ENCODE measurements at places on chromosomes 13 and 19. TPM values are rescaled to one million over a fixed set of nuclear protein-coding genes. Genes with fewer than 3 reads are reported as not detected.
A peak's percentile ranks its signal among the peaks of the same experiment; 100 is the strongest.

DNA sequence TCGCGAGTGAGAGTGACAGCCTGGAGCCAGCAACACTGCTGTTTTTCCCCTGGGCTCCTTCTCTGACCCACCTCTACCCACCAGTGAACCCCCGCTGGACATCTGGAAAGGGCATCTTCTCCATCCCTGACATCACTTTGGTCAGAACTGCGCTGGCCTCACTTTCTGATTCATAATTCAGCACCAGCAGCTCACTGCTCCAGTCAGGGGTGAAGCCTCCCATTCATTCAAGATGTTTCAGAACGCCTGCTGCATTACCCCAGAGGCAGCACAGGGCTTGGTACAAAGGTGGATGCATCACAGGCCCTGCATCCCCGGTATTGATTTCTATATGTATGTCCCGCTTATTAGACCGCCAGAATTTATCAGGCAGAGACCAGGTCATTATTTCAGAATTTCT is 182.8 kb upstream of the TSHZ3 start:
- no peak for DNase-seq

The SCEL gene
- not detected for polyA plus RNA-seq

- DNase-seq = no peak
Measured at GRCh38 chr13:33865945-33866344, 48.0 kb downstream of the RFC3 start.

DNA sequence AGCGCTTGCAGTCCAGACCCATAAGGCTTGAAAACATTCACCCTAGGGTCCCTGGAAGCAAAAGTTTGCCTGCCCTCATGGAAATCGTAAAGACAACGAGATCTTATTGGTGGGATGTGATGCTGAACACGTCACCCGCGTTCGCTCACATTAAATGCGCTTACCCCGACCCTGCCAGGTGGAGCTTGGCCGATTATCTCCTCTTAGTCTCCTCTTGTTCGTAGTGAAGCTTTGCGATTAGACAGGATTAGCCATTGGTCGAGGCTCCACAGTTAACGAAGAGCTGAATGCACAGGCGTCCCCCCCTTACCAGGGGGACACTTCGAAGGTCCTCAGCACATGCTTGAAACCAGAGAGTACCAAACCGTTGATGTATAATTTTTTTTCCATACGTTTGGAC is 16.0 kb upstream of the KDM4B start:
- no peak for DNase-seq

DNA sequence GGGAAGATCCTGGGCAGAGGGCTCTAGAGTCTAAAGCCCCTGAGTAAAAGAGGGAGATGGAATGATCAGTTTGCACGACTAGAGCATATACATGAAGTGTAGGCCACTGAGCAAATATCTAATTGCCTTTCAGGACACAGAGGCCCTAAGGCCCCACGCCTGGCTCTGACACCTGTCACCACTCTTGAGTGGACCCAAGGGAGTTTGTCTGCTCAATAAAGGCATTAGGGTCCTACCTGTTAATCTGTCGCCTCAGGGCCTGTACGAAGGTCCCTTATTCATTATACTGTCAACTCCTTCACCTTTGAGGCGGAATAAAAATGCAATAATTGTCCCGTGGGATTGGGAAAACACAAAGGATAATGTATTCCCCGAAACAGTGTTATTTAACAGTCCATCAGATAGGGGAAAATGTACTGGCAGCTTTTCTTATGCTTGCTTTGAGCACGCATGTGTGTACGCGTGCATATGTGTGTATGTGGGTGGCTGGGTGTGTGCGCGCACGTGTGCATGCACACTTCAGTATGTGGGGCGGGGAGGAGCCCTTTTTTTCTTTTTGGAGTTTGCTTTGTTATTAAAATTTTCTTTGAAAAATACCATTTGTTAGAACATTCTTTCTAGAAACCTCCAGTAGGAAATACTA is 161.8 kb upstream of the SERP2 start:
- no peak for DNase-seq

The LYL1 gene
- 2.8 TPM for polyA plus RNA-seq

DNA sequence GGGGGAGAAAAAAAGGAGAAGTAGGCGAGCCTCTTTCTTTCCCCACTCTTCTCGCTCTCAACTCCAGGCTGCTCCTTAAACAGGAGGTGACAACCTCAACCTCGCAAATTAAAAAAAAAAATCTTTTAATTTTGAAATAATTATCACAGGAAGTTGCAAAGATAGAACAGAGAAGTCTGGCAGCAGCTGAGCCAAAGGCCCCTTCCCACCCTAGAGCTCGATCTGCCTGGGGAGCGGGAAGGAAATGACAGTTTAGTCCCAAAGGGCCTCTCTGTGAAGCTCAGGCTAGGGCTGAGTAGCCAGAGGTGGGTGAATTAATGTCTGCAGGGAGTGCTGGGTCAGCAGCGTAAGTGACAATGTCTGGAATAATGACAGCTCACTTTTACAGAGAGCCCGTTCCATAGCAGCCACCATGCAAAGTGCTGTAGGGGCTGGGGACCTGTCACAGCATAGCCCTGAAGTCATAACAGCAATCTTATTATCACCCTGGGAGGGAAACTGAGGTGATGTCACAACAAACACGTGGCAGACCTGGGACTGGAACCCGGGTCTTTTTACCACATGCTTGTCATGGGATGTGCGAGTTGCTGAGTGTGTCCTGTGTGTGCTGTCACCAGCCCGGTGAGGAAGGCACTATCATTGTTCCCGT is 8.8 kb upstream of the CD22 start:
- DNase-seq = no peak

DNA sequence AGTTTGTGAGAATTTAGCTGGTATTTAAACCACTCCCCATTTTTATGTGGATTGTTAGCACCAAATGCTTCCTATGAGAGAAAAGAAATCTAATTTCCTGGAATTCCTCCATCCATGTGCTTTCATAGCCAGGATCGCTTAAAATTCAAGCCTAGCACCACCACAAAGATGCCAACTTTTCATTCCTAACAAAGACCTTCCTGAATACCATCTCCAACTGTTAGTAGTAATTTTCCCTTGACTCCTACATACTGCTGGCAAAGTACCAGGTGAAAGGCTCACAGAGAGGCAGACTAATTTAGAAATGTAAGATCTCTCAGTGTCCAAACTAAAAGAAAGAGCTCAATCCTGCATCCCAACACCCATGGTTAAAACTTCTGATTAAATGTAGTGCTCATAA is 386.3 kb downstream of the KCTD12 start:
- DNase-seq = no peak

GRCh38 chr19:11673608-11674041 is 65.1 kb downstream of the ZNF823 start:
- DNase-seq = peak; percentile 89

- no peak for DNase-seq
Measured at GRCh38 chr13:90448466-90449037, 898.9 kb upstream of the MIR17HG start.

- DNase-seq = no peak
Measured at GRCh38 chr13:72004784-72005374, 137.9 kb upstream of the DACH1 start.

DNA sequence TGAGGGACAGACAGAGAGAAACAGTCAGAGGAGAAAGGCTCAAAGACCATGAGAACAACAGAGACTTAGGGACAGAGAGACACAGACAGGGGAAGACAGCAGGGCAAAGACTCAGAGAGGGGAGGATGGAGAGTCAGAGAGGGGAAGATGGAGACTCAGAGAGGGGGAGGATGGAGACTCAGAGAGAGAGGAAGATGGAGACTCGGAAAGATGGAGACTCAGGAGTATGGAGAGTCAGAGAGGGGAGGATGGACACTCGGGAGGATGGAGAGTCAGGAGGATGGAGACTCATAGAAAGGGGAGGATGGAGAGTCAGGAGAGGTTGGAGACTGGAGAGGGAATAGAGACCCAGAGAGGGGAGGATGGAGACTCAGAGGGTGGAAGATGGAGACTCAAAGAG is 689 bp downstream of the SPACA6 start:
- DNase-seq = no peak

- DNase-seq = no peak
Measured at GRCh38 chr19:49957262-49957915, 3.6 kb downstream of the SIGLEC11 start.

GRCh38 chr19:29663861-29664752 is 1.2 kb upstream of the PLEKHF1 start:
- no peak for DNase-seq

The IGSF23 gene
- 0.83 TPM for polyA plus RNA-seq

- DNase-seq = no peak
Measured at GRCh38 chr13:46569456-46569855, 16.5 kb downstream of the LRCH1 start.

The ZNF90 gene
- 24.2 TPM for polyA plus RNA-seq

- DNase-seq = no peak
Measured at GRCh38 chr13:31437975-31438374, 238.2 kb downstream of the B3GLCT start.

GRCh38 chr13:86689911-86690310 is 890.7 kb upstream of the SLITRK6 start:
- no peak for DNase-seq

DNA sequence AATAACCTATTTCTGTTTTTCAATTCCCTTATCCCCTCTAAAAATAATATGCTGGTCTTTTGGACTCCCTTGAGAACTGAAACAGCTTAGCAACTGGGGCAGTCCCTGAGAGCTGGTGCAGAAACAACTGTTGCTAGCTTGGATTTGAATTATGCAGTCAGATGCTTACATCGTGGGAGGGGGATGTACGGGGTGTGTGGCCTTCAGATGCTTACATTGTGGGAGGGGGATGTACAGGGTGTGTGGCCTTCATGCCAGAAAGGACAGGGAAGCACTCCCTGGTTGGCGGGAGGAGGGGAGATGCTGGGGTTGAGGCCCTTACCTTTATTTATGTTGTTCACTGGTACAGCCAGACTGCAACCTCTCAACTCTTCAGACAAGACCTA is 25.6 kb downstream of the LRCH1 start:
- DNase-seq = no peak

- DNase-seq = no peak
Measured at GRCh38 chr13:109647053-109647452, 139.3 kb downstream of the IRS2 start.

The EDDM13 gene
- polyA plus RNA-seq = 5.0 TPM

GRCh38 chr13:59201841-59202240 is 961.9 kb downstream of the DIAPH3 start:
- no peak for DNase-seq

The CEBPA gene
- 4.3 TPM for polyA plus RNA-seq

GRCh38 chr13:93104270-93104669 is 122.3 kb upstream of the GPC6 start:
- no peak for DNase-seq

GRCh38 chr19:33814181-33815165 is 17.8 kb downstream of the KCTD15 start:
- no peak for DNase-seq

GRCh38 chr13:104204177-104204576 is 1138.0 kb upstream of the SLC10A2 start:
- DNase-seq = no peak

DNA sequence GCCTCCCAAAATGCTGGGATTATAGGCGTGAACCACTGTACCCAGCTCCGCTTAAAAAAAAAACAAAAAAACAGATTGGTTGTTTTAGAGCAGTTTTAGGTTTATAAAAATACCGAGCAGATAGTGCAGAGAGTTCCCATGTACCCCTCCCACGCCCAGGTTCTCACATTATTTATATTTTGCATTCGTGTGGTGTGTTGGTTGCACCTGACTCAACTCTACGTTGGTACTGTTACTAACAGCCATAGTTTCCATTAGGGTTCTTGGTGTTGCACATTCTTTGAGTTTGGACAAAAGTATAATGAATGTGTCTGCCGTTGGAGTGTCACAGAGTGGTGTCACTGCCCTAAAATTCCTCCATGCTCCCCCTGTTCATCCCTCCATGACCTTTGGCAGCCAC is 29.1 kb downstream of the MYO9B start:
- DNase-seq = no peak

GRCh38 chr19:39514840-39515550 is at the start of gene SELENOV:
TSS of gene SELENOV (plus strand) at chr19:39515139. CDS start at chr19:39515213, 74 bp downstream.
- no peak for DNase-seq

DNA sequence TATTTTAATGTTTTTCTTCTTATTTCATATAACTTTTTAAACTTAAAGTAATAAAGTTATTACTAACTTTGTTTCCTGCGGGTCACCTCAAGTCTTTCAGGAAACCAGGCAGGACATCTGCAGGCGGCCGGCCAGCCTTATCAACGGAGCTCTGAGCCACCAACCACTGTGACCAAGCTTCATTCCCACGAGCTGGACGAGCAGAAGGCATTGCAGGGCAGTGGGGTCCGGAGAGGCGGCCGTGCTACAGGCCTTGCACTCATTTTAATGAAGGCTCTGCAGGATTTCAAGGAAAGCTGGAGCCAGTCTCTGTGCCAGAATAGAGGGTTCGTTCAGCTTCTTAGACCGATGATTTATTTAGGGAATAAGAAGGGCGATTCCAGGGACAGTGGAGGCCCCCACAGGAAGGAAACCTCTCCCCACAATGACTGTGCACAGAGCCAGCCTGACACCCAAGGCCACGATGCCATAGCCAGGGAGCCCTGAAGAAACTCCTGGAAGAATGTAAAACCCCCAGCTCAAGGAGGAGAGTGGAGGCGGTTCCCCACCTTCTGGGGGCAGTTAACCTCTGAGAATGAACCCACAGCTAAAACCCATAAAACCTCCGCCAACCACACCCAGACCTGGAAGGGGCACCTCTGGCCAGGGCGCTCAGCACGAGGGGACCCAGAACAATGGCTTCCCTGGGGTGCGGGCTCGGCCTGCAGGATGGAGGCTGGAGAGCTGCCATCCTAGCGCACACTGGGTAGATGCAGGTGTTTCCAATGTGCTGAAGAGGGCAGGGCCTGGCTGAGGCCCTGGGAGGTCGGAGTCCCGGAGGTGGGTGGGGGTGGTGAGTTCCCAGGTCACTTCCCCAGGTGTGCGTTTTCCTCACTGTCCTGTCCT is 75.0 kb downstream of the RASA3 start:
- DNase-seq = no peak

GRCh38 chr13:28568286-28568685 is 73.4 kb upstream of the FLT1 start:
- DNase-seq = no peak

The IL12RB1 gene
- polyA plus RNA-seq = 0.28 TPM

DNA sequence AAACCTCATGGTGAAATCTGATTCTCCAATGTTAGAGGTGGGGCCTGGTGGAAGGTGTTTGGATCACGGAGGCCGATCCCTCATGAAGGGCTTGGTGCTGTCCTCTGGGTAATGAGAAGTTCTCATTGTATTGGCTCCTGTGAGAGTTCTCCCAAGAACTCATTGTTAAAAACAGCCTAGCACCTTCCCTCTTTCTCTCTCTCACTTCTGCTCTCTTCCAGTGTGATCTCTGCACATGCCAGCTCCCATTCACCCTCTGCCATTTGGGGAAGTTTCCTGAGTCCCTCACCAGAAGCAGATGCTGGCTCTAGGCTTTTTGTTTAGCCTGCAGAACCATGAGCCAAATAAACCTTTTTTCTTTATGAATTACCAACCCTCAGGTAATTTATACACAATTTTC is 3.1 kb upstream of the SUCLA2 start:
- DNase-seq = no peak

GRCh38 chr19:5585461-5586299 is 17.9 kb upstream of the TINCR start:
- DNase-seq = peak; percentile 63

- DNase-seq = no peak
Measured at GRCh38 chr13:33087091-33087490, 70.9 kb downstream of the KL start.

The ZIC5 gene
- 0.08 TPM for polyA plus RNA-seq
